ENCODE measurements at places on chromosomes 4 and X.

GRCh38 chr4:186904101-186904500 lies 180.4 kb upstream of the FAT1 start:
- no peak for DNase-seq

DNA sequence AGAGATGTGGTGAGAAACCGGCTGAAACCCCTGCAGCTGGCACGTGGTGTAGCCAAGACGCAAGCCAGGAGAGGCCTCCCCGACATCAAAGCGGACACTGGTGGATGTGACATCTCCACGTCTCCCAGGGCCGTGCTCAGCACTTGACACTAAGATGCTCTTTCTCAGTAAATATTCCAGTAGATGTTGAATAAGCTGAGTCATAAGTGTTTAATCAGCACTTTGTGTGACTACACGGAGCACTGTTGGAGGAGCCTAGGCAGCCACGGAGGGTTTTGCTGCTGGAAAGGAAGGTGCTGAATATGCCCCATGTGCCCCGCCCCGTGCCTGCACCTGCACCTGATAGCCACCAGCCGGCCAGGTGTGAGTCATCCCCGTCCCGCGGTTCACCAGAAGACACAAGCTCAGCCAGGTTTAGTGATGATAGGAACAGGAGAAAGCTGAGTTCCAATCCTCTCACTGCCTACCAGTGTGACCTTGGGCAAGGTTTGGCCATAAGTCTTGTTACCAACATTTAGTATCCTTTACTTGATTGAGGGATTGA lies 29.0 kb upstream of the C4orf50 start:
- no peak for DNase-seq

DNA sequence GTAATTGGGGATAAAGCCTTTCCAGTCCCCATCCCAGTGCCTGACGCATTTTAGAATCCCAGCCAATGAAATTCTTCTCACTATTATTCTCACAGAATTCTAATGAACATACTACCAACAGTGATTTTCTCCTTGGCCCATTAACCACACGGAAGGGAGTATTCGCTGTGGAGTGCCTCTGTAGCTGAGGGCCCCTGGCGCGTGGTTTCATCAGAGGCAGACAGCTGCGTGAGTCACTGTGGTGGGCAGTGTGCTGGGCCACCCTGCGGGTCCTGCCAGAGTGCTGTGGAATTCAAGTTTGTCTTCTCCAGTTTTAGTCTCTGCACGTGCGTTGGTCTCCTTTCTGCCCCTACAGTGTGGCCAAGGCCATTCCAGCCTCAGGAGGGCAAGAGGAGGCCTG lies 335.4 kb upstream of the FAT1 start:
- DNase-seq = no peak

GRCh38 chr4:37615720-37616063 lies 70.5 kb downstream of the RELL1 start:
- no peak for DNase-seq

- DNase-seq = no peak
Observed at GRCh38 chr4:112931001-112931400, 118.5 kb upstream of the ANK2 start.

DNA sequence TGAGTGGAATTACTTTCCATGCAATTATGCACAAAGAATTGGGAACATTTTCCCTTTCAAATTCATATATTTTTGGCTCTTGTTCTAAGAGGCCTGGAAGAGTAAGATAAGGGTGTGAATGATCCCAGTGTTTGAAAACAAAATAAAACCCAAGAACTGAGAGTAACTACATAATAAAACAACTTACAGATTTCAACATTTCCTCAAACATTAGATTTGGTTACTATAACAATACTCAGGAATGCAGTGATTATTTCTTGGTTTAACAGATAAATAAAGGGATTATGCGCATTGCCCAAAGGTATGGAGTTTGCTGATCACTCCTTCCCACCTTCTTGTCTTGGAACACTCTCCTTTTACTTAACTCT lies 292.5 kb downstream of the CAMK2D start:
- no peak for DNase-seq

DNA sequence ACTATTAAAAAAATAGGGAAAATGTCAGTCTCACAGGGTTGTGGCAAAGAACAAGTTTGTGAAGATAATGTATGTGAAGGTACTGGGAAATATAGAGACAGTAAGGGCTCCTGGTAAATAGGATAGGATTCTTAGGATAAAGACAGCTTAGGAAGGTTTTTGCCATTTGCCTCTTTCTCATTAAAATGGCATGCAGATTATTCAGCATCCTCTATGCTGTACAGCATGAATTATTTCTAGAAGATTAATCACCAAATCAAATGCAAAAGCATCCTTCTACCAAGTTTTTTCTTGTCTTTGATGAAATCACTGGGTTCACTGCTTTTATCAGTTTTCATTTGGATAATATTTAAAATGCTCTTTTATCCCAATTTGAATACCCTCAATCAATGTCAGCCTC lies 142.8 kb downstream of the NDST3 start:
- DNase-seq = no peak
